Hematopoietic multipotent progenitor cell treated with erythropoietin and hydrocortisone succinate and interleukin-3 and kit ligand, for 4 days (in vitro differentiated cells): ENCODE measurements at places on chromosomes 3 and 15.

DNA sequence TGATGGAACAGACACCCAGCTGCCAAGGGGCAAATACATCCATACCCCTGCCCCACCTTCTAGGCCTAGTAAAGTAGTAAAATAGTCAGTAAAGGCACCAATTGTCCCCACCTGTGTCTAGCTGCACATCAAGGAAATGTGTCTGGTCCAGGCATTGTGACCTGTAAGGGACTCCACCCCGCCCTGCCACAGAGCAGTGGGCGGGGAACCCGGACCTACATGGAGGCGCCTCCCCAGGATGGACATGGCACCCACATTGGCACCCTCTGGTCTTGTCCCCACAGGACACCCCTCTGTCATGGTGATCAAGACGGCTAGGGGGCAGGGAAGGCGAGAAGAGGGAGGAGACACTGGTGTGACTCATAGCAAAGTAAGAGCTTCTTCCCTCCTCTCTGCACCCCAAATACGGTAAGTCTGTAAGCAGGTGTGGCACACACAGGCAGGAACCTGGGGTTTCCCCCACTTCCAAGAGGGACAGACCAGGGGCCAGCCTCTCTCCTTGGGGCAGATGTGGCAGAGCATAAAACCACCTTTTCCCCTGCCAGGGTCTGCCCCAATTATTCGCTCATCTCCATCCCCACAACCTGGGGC is 13.5 kb upstream of the LINGO1 start:
- no peak for DNase-seq

GRCh38 chr15:22915866-22916515 is 64.2 kb downstream of the CYFIP1 start:
- no peak for DNase-seq

- DNase-seq = no peak
Measured at GRCh38 chr15:70382762-70383458, 285.2 kb upstream of the TLE3 start.

DNA sequence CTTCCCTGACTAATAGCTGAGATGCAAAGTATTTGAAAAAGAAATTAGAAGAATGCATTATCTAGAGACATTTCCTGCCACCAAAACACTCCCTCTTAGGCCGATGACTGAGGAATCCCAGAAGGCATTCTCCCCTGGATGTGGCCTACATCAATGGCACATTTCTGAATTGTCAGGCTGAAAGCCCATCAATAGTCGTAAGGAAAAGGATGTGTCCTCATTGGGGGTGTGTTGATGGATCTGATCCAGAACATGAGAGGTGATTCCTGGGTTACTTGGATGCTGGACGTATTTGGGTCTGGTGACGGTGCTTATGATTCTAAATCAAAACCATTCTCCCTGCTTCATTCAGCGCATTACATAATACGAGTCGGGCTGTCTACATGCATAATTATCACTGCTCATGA is 216.9 kb upstream of the CDIN1 start:
- DNase-seq = no peak

DNA sequence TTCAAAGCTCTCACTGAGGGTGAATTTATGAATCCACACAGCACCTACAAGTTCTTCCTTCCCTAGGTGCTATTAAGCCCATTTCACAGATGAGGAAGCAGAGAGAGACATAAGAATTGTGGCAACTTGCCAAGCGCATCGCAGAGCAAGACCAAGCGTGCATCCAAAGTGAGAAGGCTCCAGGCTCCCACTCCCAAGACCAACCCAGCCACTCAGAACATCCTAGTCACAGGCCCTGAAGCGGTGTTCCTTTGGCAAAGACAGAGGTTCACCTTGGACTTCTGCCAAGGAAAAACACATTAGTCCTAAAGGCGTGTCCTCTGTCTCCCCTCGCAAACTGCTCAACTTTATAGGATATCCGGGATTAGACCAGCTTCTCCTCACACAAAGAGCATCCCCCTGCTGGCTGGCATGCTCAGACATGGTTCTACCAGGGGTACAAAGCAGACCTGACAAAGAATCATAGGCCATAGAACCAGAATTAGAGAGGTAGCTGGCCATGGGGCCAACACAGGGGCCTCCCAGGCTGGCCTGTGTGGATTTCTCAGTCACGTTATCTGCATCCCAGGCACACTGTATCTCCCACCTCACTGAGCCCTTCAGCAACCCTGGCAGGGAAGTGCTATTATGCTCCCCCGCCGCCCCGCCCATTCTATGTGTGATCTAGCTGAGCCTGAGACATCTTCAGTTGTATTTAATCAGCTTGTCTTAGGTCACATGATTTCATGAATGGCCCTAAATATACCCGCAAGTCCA is 160.2 kb downstream of the FOXP1 start:
- peak; percentile 69 for DNase-seq

GRCh38 chr3:134445636-134446035 is 40.1 kb downstream of the ANAPC13 start:
- peak; percentile 8 for DNase-seq

- no peak for DNase-seq
Measured at GRCh38 chr3:189848395-189849040, 217.3 kb downstream of the TP63 start.

GRCh38 chr15:65392368-65392767 is 14.6 kb upstream of the IGDCC3 start:
- DNase-seq = no peak

- DNase-seq = no peak
Measured at GRCh38 chr15:25137013-25137412, 182.2 kb downstream of the SNRPN start.

DNA sequence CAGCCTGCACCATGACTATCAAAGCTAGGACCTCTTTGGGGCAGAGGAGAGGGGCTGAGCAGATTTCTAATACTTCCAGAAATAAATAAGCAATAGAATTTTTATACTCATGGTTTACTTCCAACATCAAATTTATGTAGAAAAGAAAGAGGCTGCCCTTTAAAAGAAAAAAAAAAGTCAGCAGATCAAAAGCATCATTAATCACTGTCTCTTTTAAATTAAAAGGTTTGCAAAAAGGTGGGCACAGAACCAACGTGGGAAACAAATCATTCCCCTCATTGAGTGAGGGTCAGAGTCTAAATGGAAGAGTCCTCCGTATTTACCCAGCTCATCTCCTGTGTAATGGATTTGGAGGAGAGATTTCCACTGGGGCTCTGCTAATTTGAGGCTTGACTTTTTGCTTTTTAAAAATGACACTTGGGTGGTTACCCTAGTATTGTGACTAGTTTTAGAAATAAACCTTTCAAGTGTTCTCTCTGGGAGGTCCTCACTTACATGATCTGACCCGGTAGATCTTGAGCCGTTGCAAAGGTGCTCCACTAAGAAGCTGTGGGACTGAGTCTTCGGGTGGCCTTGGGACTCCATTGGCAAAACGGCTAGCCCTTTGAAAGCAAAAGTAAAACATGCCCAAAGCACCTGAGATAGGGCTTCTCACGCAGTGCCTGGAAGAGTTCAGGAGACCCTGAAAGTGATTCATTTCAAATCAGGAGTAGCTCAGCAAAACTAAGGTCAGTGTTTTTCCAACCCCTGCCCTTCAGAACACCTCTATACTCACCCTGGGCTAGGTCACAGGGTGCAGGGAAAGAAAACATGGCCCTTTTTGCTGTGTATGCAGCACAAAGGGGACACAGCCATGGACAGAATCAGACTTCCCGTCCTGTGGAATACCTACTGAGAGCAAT is 320.9 kb downstream of the FOXP1 start:
- DNase-seq = no peak

GRCh38 chr15:71437404-71437803 is 322.1 kb downstream of the THSD4 start:
- no peak for DNase-seq

- no peak for DNase-seq
Measured at GRCh38 chr3:155083313-155083905, 3.3 kb downstream of the MME start.

DNA sequence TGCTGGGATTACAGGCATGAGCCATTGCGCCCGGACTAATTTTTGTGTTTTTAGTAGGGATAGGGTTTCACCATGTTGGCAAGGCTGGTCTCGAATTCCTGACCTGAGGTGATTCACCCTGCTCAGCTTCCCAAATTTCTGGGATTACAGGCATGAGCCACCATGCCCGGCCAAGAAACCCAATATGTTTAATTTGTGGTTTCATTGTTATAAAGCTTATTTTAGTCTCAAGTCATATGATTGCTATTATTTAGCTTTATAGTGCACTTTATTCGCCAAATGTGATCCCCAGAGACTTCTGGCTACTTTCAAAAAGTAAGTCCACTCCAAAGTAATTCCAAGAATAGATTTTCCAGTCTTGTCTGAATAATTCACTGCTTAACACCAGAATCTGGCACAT is 19.3 kb upstream of the SLC4A7 start:
- no peak for DNase-seq

- DNase-seq = no peak
Measured at GRCh38 chr3:80238606-80239005, 470.8 kb upstream of the ROBO1 start.

GRCh38 chr3:55564726-55565125 is 77.6 kb upstream of the WNT5A start:
- DNase-seq = no peak

DNA sequence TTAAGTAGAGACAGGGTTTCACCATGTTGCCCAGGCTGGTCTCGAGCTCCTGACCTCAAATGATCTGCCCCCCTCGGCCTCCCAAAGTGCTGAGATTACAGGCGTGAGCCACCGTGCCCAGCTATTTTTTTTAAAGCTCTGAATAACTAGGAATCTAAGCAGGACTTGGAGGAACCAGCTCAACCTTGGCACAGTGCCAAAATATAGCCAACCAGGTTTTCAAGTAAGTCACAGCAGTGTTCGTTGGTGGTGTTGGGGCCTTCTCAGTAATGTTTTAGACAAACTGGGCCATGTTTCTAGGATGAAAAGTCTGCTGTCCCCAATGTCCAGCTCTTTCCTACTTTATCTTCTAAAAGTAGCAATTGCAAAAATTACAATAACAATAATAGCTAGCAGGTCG is 6.4 kb upstream of the ADAM10 start:
- DNase-seq = peak; percentile 28

DNA sequence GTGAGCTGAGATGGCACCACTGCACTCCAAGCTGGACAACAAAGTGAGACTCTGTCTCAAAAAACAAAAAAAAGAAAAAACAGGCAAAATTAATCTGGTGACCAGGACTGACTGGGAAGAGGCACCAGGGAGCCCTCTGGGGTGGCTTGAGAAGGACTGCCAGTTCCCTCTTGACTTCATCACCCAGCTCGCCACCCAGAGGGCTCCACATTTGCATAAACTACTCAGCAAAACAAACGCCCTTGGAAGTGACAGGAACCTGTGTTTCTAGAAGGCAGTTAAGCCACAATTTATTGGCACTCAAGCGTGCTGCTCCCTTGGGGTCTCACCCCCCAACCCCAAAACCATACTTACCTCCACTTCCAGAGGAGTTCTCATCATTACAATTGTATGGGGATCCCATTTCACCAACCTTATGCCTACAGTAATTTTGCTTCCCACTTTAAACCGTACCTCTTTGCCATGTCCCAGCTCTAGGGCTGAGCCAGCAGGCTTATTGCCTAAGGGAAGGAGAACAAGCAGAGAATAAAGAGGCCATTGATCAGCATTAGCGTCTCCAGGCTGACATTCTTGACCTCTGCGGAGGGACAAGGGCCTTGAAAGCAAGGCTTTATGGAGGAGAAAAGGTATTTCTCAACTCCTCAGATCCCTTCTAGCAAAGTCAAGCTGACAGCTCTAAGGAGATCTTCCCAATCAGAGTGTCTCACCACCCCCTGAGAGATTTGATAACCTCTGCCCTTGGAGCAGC is 357.4 kb downstream of the SHQ1 start:
- peak; percentile 67 for DNase-seq

DNA sequence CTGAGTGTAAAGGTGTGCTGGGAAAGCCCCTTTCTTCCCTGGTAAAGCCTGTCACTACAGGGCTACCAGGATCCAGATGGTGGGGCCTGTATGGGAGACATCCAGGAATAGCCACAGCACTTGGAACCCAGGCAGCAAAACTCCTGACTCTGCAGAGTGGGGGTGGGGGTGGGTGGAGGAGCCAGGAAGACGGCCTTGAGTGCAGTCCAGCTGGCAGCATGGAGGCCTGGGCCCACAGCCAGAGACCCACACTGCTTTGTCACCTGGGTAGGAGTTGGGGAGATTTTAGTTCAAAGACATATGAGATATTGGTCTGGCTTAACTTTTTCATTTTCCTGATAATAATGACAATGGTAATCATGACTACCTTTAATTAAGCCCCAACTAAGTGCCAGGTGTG is 116.7 kb upstream of the MRPS22 start:
- no peak for DNase-seq

DNA sequence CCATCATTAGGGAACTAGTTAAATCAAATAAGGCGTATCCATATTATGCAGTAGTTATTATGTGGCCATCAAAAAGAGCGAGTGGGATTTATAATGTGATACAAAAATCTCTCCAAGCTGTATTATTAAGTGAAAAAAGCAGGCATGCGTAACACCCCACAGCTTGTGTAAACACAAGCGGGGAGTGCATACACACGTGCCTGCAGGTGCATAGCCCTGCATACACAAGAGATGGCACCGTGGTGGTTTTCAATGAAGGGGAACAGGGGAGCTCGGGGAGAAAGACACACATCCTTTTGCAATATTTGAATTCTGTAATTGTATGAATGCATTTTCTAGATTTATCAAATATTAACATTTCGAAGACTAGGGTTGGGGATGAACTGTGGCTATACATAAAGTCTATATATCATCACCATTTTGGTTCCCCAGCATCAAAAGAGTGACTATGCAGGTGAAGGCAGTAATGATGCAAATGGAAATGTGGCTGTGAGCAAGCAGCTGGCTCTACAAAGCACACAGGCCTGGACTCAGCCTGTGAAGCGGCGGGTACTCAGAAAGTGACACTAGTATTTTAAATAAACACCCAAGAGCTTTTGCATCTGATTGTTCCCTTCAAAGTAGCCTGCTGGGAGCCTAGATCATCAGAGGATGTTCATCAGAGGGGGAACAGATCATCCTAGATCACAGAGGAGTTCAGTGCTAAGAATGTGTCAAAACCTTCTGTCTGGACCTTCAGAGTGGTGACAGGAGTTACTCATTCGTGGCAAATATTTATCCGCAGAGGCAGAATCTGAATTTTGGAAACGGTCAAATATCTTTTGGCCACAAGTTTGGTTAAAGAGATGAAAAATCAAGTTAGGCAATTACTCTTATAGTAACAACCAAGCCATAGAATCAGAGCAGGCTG is 9.4 kb upstream of the KIF7 start:
- DNase-seq = no peak
